Left lung (tissue), 14 donors: ENCODE measurements at places on chromosomes 11 and 22. TPM values are rescaled to one million over a fixed set of nuclear protein-coding genes. Genes with fewer than 3 reads are reported as not detected.

DNA sequence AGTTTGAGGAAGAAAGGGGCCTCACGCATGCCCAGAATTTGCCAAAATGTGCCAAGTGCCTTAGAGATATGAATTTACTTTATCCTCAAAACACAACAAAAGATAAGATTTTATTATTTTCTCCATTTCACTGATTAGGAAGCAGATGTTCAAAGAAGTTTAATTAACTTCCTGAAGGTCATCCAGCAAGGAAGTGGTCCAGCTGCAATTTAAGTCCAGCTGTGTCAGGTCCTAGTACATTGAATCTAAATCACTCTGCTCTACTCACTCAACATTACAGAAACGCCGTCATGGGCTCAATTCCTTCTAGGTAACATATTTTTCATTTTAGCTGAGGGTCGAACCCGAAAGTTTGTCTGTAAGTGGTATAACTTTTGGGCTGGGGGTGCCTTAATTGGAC lies 115.4 kb downstream of the CCDC34 start:
- DNase-seq, result no peak

DNA sequence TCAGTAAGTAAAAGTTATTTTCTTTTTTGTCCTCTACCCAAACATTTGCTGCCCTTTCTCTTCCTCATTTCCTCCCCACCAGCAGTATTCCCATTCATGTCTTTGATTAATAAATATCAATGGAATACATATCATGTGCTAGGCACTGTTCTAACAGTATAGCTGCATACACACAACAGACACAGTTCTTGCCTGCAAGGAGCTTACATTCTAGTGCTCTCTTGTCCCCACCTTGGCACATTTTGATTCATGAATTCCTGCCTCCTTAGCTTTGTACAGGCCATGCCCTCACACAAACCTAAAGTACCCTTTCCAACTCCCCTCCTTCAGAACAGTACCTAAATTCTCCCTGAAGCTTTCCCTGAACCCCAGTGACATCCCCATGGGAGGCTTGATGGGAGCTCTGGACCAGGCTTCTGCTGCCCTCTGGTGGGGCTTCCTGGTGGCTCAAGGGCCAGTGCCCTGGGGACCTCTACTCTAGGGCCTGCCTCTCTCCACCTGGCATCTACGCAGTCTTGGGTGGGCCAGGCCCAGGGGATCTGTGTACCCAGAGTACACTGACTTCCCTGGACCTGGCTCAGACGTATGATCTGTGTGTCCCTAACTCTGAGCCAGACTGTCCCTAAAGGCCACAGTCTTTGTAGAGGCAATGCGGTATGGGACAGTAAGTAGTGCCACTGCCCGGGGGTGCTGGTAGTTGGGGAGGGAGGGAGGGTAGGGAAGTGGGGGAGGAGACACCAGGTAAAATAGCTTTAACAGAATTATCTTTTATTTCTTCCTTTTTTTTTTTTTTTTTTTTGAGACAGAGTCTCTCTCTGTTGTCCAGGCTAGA lies 14.1 kb downstream of the RPS13 start:
- peak; percentile 54 for DNase-seq

DNA sequence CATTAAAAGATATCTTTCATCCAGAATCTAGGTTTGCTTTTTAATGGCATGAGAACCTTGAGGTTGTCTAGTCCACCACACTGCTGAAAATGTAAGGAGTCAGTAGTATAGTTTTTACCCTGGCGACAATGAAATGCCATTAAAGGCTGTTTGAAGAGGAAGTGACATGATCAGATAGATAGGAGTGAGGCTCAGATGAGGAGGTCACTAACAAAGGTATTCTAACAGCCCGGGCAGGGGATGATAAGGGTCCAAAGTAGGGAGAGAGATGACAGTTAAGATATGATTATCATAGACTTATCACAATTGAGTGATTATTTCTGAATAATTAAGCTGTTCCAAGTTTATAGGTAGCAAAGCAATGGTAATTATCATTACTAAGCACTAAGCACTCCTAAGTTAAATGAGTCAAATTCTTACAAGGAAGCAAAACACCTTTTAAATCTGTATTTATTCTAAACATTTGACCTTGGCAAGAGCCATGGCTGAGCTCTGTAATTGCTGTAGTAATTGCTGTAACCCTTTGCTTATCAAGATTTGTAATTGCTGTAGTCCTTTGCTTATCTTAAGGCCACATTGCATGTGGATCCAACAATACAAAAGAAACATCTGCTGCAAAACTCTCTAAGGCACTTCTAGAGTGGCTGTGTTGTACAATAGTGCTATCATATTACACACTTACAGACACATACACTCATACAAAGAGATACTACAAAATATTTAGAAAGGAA lies 92.6 kb downstream of the ENTHD1 start:
- DNase-seq, result no peak

MUC6 gene
- 1.0 TPM for polyA plus RNA-seq

CD3D gene
- polyA plus RNA-seq, result 0.54 TPM

DNA sequence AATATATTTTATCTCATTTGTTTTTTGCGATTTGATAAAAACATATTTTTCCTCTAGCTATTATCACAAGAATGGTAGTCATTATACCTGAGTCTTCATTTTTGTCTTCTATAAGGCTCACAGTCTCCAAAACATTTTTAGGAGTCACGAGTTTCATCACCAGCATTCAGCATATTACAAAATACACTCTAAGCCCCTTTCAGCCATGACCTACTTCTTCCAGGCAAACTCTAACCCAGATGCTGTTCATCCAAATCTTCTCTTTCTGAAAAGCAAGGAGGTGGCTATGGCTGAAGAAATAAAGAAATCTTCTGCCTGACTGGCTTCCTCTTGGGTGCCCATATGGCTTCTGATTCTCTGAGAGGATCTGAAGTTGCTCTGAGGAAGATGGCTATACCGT lies 35.7 kb upstream of the USP47 start:
- no peak for DNase-seq

GRCh38 chr11:122601141-122602125 lies 54.1 kb upstream of the UBASH3B start:
- DNase-seq, result no peak

DNA sequence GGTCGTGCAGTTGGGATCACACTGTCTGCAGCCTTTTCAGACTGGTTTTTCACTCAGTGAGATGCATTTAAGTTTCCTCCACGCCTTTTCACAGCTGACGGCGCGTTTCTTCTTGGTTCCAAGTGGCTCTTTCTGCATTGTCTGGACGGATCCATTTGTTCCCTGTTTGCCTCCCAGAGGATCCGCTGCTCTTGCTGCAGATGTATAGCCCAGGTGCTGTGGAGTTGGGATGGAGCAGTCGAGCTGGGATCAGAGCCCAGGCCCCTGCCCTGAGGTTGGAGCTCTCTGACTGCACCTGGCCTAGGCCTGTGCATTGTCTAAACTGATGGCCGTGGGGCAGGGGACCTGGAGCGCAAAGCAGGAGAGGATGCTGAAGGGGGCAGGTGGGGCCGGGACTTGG lies 51.6 kb downstream of the PARVB start:
- no peak for DNase-seq

PANX3 gene
- not detected for polyA plus RNA-seq

DNA sequence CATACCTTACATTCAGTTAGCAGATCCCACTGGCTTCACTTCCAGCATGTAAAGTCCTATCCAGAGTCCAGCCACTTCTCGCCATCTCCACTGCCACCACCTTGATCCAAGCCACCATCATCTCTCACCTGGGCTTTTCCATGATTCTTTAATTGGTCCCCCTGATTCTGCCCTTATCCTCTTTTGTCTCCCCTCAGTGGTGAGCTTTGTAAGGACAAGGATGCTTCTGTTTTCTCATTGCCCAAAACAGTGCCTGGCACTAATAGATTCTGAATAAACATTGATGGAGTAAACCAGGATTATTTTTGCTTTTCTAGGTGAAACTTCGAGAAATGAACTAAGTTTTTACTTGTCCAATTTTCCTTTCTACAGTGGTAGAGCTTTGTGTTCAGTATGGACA lies 4.4 kb downstream of the POLA2 start:
- no peak for DNase-seq

DNA sequence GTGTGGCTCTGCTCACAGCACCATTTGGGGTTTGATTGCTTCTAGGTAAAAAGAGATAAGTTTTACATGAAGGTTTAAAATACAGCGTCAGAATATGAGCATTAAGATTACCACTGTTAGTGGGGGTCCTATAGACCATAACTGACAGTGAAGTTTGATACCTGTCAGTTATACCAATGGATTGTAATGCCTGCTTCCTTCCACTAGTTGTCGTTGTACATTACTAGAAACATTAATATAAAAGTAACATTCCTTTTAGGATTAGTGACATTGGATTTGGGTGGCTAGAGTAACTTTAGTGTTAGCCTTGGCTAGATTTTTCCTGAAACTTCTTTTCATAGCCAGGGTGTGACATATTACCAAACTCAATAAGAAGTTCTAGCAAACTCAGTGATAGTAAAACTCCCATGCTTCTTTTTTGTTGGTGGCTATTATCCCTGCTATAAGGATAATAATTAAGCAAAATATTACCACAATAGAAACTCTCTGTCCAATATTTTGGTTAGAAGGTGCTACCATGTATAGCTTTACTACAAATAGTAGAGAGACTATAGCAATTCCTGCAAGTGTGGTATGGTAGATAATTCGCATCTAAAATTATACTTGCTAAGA lies 57.1 kb downstream of the FAM181B start:
- no peak for DNase-seq

SLC17A6 gene
- polyA plus RNA-seq, result not detected

OSM gene
- 1.3 TPM for polyA plus RNA-seq

- DNase-seq, result no peak
Observed at GRCh38 chr11:62707277-62707861, at the start of the genes BSCL2 and GNG3. Gene BSCL2, minus strand, starts transcription at chr11:62707424. Its CDS starts 229 bp downstream, at chr11:62707195. Gene GNG3, plus strand, starts transcription at chr11:62707676. Its CDS starts 620 bp downstream, at chr11:62708296.

TMPRSS5 gene
- polyA plus RNA-seq, result 1.9 TPM

ANO5 gene
- polyA plus RNA-seq, result 2.6 TPM

OR51I1 gene
- not detected for polyA plus RNA-seq

- DNase-seq, result no peak
Observed at GRCh38 chr11:37817727-37818270, 1219.8 kb upstream of the RAG2 start.

KRTAP5-7 gene
- polyA plus RNA-seq, result 0.18 TPM

- DNase-seq, result no peak
Observed at GRCh38 chr11:18191376-18191775, 18.7 kb downstream of the MRGPRX4 start.

DNA sequence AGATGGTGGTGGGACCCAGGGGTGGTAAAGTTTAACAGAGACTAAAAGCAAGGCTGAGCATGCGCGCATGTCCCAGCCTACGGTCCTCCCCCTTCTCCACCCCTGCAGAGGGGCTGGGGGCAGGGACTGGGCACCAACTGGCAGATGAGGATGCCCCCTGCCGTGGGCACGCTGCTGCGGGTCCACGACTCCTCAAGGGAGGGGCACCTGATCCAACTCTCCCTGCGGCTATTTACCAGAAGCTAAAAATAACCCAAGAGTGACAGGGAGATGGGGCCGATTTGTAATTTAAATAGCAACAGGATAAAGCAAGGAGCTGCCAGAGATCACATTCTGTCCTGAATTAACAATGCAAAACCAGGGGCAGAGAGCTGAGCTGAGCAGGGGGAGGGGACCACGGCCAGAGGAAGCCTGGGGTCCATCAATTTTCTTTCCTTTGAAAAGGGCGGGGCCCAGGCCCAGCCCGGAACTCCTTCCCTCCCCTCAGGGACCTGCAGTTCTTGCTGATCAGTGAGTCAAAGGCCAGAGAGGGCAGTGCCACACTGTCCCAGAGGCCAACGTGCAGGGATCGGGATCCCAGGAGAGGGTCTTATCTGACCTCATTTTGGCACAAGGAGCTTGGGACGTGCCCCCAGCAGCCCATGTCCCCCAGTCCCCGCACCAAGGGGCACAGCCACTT lies 8.1 kb upstream of the DGKZ start:
- DNase-seq, result no peak

CABP4 gene
- 1.4 TPM for polyA plus RNA-seq

DNA sequence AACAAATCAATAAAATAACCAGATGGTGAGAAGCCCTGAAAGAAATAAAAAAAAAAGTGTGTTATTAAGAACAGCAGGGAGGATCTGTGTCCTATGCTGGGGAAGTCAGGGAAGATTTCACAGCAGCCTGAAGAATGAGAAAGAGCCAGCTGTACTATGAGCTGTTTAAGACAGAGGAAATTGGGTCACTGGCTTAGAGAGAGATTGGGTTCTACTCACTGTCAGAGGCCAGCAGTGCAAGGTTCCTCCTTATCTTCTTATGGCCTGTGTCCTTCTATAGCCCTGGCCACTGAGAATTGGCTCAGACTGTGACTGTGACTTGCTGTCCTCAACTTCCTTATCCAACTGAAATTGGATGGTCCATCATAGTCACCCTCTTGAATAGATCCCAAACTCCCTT lies 54.8 kb upstream of the FDX1 start:
- no peak for DNase-seq

OSBP gene
- polyA plus RNA-seq, result 45.7 TPM

- peak; percentile 73 for DNase-seq
Observed at GRCh38 chr11:7577291-7578190, 63.7 kb downstream of the PPFIBP2 start.

DNA sequence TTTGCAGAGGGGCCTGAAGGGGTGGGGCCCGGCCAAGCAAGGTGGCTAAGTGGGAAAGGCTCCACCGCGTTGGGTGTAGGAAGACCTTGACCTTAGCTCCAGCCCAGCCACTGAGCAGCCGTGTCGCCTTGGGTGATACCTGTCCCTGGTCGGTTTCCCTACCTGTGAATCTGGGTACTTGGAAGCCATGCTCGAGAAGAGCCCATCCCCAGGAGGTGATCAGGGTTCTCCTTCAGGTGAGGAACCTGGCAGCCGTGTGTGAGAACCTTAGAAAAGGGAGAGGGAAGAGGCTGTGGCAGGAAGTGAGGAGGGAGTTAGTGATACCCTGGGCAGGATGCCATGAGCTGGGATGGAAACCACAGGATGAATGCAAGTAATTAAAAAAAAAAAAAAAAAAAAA lies 21.6 kb downstream of the PPARA start:
- DNase-seq, result no peak

GRCh38 chr11:32213223-32213622 lies 122.3 kb downstream of the RCN1 start:
- no peak for DNase-seq

NXPE2 gene
- 0.23 TPM for polyA plus RNA-seq

GRCh38 chr11:93524173-93524536 lies 19.0 kb downstream of the SMCO4 start:
- DNase-seq, result no peak

DNA sequence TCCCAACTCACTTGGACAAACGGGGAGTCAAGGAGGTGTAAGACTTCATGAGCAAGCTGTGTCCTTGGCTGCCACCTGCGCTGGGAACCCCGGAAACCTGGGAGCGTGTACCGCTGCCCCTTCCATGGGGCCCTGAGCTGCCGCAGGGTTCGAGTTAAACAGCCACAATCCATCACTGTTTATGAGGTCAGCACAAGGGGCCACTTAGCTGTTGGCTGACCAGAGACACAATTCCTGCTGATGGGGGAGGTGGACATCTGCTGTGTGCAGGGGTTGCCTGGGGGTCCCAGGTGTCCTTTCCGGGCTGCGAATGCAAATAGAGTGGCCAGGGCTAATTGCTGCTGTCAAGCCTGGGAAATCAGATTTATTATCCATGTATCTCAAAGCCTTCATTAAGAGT lies 549.3 kb downstream of the BRD1 start:
- DNase-seq, result no peak

DNA sequence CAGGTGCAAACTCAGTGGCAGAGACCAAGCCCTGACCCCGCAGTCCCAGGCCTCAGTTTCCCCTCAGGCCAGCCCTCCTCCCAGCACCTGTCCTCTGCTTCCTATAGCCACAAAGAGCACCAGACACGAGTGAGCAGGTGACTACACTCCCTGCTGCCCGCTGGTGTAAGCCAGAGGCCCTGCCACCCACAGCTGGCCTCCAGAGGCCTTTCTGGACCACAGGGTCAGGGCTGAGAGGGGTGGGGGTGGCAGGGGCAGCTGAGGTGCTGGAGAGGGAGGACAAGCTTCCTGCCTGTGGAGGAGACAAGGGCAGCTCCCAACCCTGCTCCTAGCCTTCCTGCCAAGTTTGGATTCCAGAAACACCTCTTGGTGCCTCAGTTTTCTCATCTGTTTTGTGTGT lies 31.3 kb upstream of the WNT7B start:
- no peak for DNase-seq
